ENCODE measurements at places on chromosomes 6 and 20.

- DNase-seq: no peak
These were observed 239.2 kb upstream of the DEFB112 start for GRCh38 chr6:50288881-50289280.

GRCh38 chr6:53335224-53335994 lies 13.3 kb downstream of the ELOVL5 start:
- DNase-seq: peak; percentile 94

DNA sequence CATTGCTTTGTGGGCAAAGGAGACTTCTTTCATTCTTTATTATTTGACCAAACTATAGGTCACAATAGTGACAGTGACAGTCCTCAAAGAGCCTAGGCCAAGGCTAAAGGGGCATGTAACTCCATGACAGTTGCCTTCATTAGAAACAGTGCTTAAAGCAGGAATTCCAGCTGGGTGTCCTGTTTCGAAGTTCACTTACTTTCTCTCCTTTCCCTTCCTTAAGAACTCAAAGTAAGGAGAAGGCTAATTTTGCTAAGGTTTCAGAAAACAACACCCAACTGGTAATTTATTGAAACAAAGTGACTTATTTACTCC lies 48.1 kb upstream of the HEY2 start:
- DNase-seq: no peak

GRCh38 chr6:146664871-146665360 lies 66.1 kb downstream of the ADGB start:
- no peak for DNase-seq

DNA sequence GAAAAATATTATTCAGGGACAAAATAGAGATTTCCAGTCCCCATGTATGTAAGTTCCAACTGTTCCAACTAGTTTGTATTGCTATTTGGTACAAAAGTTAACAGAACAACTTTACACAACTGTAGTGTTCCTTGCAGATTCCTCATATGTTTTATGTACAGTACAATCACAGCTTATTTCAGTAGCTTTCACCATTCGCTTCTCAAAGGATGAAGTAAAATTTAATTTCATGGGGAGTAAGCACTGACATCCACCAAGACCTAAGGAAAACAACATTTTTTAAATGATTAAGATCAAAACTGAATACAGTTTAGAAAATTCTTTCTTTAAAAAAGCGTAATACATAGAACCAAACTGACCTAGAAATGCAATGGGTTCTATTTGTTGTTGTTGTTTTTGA lies 24.6 kb downstream of the ZNF217 start:
- no peak for DNase-seq

GRCh38 chr6:153301602-153302001 lies 170.5 kb upstream of the RGS17 start:
- peak; percentile 34 for DNase-seq

GRCh38 chr6:152348116-152348515 lies 289.0 kb downstream of the SYNE1 start:
- DNase-seq: no peak

Measured in GM12865 (cell line).